ENCODE measurements at places on chromosomes 5 and 9.

DNA sequence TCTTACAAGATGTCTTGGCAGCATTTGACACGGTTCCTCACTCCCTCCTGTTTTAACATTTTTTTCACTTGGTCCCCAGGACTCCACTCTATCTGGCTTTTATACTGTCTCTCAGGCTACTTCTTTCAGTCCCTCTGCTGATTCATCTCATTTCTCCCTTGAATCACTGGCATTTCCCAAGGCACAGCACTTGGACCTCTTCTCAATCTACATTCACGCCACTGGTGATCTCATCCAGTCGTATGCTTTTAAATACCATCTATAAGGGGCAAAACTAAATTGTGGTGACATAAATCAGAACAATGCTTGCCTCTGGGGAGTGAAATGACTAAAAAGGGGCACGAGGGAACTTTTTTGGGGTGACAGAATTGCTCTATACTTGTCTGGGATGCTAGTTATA lies 47.1 kb downstream of the MAPKAP1 start:
- no peak for DNase-seq

DNA sequence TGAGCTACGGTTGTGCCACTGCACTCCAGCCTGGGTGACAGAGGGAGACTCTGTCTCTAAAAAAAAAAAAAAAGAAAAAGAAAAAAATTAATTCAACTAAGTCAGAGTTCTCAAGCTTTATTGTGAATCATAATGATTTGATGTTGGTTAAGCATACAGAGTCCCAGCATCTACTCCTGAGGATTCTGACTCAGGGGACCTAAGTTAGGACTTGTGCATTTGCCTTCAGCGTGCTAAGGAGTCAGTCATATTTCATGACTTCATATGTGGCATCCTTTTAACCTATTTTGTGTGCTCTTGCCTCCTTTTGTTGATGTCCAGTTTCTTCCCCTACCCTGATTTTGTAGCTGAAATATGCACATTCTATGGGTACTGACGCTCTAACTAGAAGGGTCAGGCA lies 2.9 kb downstream of the MYOZ3 start:
- no peak for DNase-seq

- DNase-seq: no peak
Observed at GRCh38 chr5:43895876-43896275, 292.9 kb downstream of the NNT start.

DNA sequence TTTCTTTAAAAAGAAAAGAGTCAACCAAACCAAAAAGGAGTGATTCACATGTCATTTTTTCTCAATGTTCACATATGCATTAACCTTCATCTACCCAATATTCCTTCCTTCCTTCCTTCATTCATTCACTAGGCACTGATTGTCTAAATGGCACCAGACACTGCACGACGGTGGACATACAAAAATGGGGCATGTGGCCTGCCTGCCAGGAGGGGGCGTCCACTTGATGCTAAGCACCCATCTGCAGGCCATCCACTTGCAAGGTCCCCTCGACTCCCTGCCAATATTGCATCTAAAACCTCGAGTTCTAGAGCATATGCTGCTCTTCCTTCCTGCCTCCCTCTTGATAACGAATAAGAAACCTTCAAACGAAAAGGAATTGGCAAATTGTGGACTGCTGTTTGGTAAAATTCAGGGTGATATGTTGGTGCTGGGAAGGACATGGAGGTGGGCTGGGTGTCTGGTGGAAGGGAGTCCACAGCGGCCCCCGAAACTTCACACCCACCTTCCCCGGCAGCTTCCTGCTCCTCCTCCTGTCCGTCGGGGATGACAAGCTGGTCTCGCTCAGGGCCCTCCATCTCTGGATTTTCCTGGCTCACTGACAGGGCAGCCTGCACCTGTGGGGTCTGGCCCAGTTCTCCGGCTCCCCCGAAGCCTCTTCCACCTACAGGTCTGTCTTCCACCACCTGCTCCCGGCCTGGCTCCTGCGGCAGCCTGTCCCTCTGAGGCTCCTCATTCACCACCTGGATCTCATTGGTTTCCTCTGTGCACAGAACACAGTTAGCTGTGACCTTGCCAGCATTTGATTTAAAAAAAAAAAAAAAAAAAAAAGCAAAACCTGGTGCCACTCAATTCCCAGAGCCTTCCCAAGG lies 64.3 kb downstream of the GOLM1 start:
- no peak for DNase-seq
